ENCODE measurements at places on chromosomes 6 and 20.

- DNase-seq, result no peak
These were observed 18.2 kb upstream of the FRMD1 start for GRCh38 chr6:168097221-168097620.

DNA sequence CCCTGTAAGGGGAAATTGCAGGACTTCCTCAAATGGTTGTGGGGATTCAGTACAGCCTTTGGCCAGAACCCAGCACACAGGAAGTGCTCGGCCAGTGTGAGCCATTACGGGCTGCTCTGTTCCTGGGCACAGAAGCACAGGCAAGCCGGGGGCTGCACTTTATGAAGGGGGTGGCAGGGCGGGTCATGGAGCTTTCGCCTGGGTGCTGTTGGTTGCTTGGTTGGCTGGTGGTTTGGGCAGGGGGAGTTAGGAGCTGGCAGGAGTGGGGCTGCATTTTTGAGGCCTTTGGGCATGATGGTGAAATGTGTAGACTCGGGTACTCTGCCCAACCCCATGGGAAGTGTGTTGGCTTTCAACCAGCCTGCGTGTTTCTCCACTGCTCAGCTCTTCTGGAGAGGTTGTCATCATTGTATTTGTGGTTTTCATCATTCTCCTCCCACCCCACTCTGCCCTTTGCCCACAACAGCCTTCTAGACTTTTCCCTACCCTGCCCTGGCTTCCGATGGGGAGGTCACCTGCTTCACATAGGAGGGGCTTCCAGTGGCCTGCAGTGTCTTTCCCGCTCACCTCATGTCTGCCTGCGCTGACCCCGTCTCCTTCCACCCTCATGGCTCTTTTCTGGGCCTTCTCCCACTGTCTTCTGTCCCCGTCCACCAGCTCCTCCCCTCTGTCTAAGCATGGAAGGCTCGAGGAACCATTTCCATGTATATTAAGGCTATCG lies 16.1 kb upstream of the RBM38 start:
- DNase-seq, result no peak

DNA sequence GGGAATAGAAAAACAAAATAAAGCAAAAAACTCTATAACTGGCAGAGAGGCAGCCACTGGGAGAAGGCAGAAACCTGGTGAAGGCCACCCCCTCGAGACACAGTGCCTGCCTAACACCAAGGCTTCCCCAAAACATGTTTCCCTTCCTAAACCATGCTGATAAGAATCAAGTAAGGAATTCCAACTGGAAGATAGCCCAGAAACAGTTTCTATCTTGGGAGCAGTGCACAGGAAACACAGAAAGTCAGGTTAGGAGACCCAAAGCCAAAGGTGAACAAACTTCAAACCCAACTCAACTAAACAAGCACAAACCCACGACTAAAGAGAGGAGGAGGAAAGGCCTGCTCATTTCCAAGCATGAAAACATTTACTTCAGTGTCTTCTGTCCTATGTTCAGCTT lies 433.7 kb upstream of the RGS17 start:
- peak; percentile 45 for DNase-seq

GRCh38 chr6:127833336-127833735 lies 67.5 kb downstream of the THEMIS start:
- DNase-seq, result no peak

DNA sequence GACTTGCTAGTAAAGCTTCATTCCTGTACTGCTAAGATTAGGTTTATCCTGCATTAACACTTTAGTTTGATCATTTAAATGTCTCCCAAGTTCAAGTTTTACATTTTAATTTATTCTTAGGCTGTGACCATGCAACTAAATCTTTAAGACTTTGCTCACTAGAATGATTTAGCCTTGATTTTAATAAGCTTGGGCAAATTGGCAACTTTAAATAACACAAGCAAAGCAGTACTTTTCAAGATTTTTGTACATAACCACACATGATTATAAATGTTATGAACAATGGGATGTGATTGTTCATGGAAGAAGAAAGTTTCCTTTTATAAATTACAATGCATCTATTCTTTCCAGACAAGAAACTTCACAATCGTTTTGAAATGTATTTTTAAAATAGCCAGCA lies 948.0 kb upstream of the EPHA7 start:
- DNase-seq, result no peak

- DNase-seq, result no peak
These were observed 338.1 kb downstream of the PLCB1 start for GRCh38 chr20:8470156-8470555.

DNA sequence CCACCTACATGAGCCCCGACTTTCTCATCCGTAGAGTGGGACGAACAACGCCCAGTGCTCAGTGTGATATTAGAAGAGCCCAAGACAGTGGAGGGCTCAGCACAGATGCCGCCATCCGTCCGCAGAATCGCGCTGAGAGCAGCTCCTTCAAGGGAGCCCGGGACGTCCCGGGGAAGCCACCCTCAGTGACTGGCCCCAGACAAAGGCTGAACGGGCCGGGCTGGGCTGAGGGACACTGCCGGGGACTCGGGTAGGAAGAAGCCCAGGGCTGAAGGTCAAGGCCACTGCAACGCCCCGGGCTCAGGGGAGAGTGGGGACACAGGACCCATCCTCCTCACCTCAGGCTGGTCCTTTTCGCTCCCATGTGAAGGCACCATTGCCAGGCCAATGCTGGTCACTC lies 12.8 kb upstream of the CHRNA4 start:
- no peak for DNase-seq

GRCh38 chr20:50278377-50278683 lies 87.7 kb downstream of the CEBPB start:
- DNase-seq, result no peak

DNA sequence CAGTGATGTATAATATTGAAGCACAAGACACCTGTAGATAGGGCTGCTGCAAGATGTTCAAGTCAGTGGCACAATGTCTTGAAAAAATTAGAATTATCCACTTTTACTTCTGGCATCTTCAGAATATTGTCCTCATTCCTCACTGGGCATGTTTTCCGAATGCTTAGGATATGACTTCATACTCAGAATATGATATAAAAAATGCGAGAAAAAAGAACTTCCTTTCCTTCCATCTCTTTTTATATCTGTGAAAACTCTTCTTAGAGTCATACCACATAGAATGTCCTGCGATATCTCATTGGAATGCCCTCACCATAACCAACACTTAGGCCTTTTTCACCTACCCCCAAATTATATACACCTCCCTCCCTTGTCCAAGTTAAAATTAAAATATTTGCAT lies 4.6 kb downstream of the MAS1L start:
- DNase-seq, result no peak

DNA sequence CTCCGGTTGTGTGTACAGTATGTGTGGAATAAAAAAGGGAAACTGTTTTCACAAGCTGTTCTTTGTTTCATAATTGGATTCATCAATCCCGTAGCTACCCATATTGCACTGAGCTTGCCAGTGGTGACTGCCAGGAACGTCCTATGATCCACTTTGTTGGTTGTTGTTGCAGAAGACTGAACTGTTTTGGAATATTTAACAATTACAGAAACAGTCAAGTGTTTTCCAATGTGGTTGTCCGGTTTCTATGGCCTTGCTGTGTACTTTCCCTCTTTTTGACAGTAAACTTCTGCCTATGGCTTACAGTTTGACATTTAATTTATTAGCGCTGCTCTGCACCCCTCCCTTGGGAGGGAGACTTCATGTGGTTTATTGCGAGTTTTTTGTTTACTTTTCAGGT lies 141.2 kb downstream of the DTNBP1 start:
- no peak for DNase-seq

DNA sequence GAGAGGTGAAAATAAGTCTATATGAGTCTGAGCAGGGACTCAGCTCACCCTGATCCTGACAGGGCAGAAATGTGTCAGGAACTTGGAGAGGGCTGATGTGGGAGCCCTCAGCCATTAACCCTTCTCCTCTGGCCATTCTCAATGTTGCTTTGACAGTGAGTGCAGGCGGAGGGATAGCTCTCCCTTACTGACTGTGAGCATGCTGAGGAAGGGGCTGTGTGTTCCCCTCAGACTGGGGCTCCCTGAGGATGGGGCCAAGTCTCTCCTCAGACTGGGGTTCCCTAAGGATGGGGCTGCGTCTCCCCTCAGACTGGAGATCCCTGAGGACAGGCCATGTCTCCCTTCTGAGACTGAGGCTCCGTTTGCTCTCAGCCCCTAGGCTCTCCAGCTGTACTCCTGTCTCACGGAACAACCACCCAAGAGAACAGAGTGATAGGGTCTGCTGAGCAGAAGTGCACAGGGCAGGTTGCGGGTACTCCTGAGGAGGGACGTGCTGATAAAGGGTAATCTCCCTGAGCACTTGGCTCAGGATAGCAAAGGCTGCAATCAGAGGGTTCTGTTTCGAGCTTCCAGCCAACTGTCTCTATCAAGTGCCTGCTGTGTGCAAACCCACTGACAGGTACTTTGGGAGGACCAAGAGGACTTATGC lies 141.0 kb downstream of the MRPL14 start:
- DNase-seq, result no peak

DNA sequence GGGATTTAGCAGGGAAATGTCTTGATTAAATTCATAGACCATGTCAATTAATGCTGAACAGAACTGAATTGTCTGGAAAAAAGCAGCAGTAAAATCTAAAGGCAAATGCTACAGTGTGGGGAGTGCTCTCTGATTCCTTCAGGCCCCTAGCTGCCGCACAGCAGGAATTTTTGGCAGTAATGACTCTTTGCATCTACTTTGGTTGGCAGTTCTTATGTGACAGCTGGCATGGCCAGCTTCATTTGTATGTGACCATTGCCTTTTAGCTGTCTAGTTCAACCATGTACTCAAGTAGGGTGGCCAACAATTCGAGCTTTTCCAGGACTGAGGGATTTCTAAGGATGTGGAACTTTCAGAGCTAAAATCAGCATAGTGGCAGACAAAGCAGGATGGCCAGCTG lies 499.1 kb upstream of the MAN1A1 start:
- no peak for DNase-seq

DNA sequence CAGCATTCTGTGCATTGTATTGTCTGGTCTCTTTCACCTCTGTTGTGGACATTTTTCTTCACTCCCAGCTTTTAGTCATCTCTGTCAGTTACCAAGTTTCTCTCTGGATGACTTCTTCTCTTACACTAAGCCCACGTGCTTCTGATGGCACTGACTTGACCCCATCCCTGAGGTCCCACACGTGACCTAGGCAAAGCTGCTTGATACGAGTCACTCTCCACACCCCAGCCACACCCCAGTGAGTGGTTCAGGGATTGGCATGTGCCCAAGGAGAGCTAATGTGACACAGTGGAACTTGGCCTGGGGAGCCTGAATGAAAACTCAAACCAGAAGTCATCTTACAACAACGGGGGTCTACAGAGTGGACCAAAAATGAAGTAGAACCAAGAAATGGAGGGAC lies 32.2 kb downstream of the HTR1E start:
- DNase-seq, result no peak

DNA sequence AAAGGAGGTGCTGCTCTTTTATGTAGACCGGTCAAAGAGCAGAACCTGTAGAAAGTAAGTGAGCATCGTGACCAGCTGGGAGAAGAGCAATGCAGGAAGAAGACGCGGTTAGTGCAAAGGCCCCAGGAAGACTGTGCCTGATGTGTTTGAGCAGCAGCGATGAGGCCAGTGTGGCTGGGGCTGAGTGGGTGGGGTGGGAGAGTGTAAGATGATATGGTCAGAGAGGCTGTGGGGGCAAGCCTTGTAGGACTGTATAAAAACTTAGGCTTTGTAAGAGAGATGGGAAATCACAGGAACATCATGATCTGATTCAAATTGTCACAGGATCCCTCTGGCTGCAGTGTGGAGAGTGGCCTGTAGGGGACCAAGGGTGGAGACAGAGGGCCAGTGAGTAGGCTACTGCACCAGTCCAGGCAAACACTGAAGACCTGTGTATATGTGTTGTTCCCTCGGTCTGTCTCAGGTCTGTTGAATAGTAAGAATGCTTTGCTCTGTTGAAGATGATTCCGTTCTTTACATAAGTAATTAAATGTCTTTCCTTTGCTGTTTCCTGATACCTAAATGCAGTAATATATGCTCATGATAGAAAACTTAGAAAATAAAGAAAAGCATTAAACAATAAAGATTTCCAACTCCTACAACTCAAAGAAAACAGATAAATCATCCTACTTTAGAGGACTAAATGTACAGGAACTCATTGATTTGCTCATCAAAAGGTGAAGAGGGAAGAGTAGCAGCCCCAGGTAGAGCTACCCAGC lies 23.6 kb upstream of the WFDC2 start:
- DNase-seq, result peak; percentile 46

DNA sequence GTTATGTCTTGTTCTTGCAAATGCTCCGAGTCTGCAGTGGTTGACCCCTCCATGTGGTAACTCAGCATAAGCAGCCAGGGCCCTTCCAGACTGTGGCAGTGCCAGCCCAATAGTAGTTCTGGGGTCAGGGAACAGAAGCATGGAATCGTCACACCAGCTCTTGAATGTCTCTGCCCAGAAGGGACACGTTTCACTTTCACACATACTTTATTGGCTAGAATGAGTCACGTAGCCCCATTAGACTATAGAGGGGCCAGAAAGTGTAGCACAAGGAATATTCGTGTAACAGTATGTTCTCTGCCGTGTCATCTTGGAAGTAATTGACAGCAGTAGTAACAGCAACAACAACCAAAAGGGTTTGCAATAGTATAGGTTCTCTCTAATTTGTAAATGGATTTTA lies 254.7 kb downstream of the FARS2 start:
- no peak for DNase-seq

GRCh38 chr6:163711615-163712565 lies 297.4 kb downstream of the QKI start:
- DNase-seq, result no peak

DNA sequence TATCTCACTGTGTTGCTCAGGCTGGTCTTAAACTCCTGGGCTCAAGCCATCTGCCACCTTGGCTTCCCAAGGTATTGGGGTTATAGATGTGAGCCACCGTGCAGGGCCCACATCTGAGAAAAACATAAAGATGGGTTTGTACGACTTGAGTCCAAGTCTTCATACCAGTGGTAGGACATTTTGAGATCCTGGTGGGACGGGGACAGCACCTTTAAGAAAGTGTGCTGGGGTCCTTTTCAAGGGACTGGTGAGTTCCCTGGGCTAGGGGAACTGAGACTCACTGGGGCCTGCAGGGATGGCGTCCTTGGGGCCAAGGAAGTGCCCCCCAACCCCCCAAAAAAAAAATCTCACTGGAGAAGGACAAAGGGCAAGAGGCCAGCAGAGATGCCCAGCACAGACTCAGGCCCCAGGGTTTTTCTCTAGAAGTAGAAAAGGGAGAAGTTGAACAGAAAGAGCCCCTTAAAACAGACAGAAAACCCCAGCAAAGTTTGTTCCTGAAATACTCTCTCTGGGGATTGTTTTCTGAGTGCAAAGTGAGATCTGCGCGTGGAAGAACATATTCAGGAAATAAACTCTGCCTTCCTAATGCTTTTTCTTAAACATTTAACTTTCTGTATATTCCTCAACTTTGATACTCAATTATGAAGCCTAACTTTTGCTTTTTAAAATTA lies 10.7 kb downstream of the OSBPL2 start:
- DNase-seq, result no peak

- peak; percentile 42 for DNase-seq
These were observed 38.3 kb downstream of the SNX3 start for GRCh38 chr6:108222504-108222903.

Data from dermis blood vessel endothelial cell (primary cell).